ENCODE measurements at places on chromosomes 5 and 9.
A peak's percentile ranks its signal among the peaks of the same experiment; 100 is the strongest.

DNA sequence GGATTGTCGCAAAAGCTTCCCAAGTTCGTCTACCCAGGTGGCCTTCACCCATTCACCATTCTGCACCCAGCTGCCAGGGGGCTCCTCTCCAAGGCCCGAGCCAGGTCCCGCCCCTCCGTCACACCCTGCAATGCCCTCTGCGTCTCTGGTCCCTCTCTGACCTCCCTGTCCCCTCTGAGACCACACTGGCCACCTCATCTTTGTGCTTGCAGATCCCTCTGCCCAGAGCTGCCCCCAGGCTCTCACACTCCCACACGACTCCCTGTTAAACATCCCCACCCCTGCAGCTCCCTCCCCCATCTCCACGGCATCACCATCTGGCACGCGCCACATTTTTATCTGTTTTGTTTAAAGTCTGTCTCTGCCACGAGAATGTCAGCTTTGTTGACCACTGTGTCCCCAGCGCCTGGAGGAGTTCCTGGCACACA lies 243.6 kb downstream of the PBX3 start:
- no peak for DNase-seq

GRCh38 chr9:34719021-34719768 lies 9.3 kb upstream of the CCL21 start:
- no peak for DNase-seq

- no peak for DNase-seq
These were observed 16.1 kb downstream of the SLC22A4 start for GRCh38 chr5:132310141-132310834.

DNA sequence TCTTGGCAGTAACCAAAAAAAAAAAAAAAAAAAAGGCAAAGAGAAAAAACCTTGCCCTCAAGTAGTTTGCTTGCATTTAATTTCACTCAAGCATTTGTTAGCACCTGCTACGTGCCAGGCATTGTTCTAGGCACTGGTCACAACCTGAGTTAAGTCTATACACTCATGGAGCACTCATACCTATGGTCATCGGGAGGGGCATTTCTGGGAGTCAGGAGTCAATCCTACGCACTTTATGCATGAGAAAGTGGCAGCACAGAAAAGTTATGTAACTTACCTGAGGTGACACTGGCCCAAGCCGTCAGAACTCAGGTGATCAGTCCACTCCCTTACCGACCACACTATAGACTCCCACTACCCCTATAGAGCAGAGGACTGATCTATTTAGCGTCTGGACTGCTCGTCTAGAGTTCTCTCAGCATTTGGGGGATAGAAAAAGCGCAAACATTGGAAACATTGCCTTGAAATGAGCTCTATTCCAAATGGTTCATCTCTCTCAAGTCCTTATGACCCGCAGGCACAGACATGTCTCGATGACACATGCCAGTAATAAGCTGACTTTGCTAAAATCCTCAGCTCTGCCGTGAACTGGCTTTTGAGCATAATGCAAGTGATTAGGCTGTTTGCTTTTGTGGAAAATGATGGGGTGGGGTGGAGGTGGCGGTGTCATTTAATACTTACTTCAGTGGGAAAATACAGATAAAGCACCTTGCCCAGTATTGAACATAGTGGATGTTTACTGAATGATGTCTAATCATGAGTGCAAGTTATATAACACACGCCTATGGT lies 160.2 kb downstream of the ARHGEF28 start:
- DNase-seq = no peak

GRCh38 chr9:2116073-2116472 lies 100.9 kb downstream of the SMARCA2 start:
- DNase-seq = no peak

- DNase-seq = peak; percentile 61
These were observed 544 bp downstream of the FNBP1 start for GRCh38 chr9:130042406-130042884.
